IPS DF 19.7 (cell line): ENCODE measurements at places on chromosomes 5 and 9.

DNA sequence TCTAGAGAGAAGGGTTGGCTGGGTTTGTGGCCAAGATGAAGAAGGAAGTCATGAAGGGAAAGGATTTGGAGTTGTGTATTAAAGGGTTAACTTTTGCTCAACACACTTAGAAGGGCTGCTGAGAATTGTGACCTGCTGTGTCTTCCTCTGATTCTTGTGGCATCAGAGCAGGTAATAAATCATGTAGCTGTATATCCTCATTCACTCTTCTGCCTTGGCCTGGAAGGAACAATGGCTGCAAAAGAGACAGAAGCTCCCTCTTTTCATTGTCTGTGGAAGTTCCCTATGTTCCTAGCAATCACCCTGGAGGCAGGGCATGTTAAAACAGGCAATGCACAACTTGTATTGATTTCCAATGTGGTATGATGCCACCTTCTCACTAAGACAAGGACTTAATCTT, 159.1 kb downstream of the LRRC70 start:
- DNase-seq = no peak

GRCh38 chr9:25827626-25828025, 149.4 kb upstream of the TUSC1 start:
- DNase-seq = no peak

GRCh38 chr5:43432486-43433375, 20.5 kb upstream of the CCL28 start:
- DNase-seq = no peak

- DNase-seq = no peak
Measured at GRCh38 chr9:105376893-105377292, 70.9 kb upstream of the FSD1L start.

DNA sequence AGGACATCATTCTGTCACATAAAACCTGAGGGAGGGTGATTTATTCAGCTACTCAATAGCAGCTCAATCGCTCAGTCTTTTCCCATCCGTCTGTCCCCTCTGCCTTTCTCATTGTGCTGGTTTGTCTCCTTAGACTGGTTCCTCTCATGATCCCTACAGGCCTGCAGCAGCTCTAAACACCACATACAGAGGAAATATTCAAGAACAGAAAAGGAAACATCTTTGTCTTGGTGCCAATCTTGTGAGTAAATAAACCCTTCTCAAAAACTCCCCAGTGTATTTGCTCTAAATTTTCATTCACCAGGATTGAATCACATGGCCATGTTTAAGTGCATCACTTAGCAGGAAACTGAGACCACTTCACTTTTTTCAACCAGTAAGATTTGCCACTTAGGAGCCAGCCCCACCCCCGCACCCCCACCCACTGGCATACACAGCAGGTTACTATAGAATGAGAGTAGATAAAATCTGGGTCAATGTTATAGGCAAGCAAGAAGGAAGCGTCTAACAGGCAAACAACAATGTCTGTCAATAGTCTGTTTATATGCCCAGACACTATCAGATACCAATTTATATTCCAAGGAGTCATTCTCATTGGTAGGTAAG, 895.5 kb upstream of the DMAC1 start:
- no peak for DNase-seq

GRCh38 chr5:82011761-82012160, 39.9 kb downstream of the ATG10 start:
- no peak for DNase-seq

- DNase-seq = no peak
Measured at GRCh38 chr5:134174841-134175839, 1.6 kb downstream of the SKP1 start.

DNA sequence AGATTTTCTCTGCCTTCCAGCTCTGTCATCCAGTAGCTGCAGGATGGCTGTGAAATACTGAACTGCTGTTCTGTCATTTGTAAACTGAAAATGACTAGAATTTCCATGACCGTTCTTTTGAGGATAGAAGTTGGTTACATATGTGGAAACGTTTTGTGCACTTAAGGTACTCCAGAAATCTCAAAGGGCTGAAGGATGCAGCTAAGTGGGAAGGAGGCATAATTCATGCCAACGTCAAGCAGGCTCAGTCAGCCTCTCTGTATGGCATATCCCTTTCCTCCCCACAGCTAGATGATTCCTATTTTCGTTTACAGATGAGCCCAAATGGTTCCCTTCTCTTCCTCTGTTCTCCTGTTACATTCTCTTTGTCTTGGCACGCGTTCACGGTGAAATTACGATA, 257.6 kb downstream of the FBXL7 start:
- no peak for DNase-seq

DNA sequence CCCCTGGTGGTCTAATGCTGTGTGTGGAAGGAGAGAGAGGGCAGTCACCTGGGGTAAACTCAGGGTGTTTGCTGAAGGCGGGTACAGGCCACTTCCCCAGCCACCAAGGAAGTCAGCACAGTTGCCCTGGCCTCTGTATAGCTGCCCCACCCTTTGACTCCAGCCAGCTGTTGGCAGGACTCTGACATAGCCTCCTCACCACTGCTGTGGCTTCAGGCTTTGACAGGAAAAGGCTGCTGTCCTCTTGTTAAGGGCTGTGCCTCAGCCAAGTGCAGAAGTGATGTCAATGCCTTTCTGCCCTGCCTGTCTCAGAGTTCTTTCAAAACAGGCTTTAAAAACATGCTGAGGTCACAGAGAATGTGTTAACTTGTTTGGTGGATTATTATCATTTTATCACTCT, 487.2 kb upstream of the KLF4 start:
- no peak for DNase-seq

GRCh38 chr5:158027806-158028775, 169.1 kb upstream of the CLINT1 start:
- DNase-seq = no peak

- DNase-seq = no peak
Measured at GRCh38 chr9:134028575-134029247, 3.4 kb downstream of the BRD3OS start.
